ENCODE measurements at places on chromosomes 2 and 18.

DNA sequence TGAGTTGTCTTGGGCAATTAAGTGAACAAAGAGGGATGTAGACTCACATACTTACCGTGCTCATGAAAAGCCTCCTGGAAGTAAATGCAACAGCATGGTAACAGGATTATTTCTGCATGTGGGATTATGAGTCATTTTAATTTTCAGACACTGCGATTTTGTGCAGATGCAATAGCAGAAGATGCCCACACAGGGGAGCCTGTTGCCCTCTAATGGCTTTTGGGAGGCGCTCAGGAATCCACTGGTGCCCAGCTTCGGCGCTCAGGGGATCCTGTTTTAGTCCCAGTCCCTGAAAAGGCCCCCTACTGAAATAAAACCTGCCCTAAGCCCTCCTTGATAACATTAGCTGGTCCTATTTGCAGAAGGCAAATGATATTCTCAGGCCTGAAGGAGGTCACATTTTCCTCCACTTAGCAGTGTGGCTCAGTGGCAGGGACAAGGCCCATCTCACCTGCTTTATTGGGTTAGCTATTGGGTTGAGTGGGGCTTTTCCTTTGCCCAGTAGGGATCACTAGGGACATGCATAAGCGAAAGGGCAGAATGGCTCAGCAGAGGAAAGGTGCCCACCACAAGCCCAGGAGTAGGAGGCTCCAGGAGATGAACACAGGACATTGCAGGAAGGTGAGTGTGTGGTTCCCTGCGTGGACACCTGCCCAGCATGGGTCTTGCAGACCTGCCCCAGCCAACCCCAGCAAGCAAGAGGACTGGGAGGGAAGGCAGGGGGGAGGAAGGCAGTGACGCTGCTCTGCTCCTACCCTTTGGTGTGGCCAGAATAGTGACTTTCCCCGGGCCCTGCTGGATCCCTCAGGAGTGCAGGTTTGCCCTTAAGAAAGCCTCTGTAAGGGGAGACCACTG lies 26.5 kb upstream of the KCNS3 start:
- peak; percentile 55 for DNase-seq

DNA sequence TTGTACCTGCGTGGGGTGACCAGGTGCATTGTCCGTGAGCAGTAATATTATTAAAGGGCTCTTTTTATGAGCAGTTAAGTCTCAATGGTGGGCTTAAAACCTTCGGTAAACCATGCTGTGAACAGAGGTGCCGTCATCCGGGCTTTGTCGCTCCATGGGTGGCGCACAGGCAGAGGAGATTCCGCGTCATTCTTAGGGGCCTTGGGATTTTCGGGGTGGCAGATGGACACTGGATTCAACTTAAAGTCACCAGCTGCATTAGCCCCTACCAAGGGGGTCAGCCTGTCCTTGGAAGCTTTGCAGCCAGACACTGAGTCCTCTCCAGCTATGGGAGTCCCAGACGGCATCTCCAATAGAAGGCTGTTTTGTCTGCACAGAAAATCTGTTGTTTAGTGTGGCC lies 107.7 kb downstream of the NFATC1 start:
- DNase-seq: no peak

DNA sequence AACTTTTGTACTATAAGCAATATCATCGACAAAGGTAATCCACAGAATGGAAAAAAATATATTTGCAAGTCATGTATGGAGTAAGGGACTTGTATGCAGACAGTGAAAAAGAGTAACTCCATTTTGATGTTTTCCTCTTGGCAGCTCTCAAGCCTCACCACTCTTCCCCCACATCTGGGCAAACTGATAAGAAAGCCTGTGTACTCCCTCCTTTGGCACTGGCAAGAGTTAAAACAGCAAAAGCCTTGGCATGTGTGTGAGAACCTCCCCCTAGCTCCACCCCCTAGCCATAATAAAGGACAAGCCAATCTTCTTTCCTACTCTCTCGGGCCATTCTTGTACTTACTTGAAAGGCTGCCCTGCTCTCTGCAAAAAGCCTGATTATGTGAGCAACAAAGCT lies 335.2 kb downstream of the LRATD1 start:
- no peak for DNase-seq

DNA sequence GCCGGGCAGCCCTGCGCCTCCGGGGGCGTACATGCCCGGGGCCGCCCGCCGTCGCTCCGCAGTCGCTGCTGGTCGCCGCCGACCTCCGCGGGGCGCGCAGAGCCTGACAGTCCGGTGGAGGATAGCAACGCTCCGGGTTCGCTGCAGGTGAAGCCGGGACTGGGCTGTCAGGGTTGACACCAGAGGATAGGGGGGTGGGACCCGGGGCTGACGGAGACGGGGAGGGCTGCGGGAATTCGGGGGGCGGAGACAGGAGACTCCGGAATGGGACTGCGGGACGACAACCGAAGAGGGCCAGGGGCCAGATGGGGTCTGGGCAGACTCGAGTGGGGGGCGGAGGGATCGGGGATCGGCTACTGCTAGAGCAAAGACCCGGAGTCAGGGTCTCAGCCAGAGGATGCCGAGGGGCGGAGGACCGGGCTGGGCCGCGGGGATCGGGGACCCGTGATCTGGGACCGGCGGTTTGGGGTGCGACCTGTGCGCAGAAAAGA lies 403 bp downstream of the TMEM127 start:
- peak; percentile 42 for DNase-seq

DNA sequence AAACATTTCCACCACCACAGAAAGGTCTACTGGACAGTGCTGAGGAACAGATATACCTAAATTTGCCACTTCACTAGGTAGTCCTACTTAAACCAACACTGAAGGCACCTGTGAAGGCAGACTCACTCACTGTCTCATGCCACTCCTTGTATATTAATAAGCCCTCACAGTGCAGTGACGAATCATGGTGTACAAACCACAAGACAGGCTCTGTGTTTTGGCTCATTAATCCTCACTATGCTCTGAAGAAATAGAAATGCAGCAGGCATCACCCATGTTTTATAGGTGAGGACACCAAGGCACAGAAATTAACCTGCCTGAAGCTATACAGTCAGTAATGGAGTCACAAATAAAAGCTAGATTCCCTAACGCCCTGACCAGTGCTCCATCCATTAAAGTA lies 44.3 kb downstream of the BARD1 start:
- DNase-seq: no peak

DNA sequence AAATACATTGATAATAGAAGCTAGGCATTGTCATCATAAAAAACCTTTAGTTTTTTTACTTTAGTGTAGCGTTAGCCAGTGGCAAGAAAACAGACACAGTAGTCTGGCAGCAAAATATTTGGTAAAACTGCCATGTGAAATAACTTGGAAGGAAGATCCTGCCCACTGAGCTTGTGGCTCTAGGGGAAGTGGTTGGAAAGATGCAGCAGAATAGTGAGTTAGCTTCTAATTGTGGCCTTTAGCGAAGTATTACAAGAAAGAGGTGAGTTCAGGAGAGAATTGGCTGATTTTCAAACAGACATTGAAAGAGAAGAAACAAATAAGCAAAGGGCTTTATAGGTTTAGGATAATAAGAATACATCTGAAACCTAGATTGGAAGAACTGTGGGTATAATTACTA lies 1887.8 kb upstream of the CELF4 start:
- DNase-seq: no peak

GRCh38 chr2:86028766-86029381 lies 76.8 kb downstream of the POLR1A start:
- DNase-seq: no peak

GRCh38 chr2:14587119-14587518 lies 45.4 kb upstream of the LRATD1 start:
- DNase-seq: no peak

DNA sequence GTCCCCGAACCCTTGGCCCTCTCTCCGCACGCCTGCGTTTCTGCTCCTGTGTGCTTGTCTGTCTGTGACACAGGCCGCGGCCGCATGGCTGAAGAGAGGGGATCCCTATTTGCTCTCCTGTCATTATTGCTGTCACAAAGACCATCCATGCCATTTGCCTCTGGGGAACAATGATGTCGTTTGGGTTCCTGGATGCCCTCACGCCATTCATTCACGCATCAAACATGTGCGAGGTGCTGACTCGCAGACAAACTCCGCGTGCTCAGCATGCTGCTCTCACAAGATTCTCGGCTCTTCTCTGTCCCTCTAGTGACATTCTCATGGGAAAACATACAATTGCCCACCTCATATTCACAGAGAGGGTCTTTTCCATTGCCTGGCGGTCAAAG lies 67.8 kb downstream of the ASB1 start:
- no peak for DNase-seq

Measured in neural crest cell (in vitro differentiated cells).